ENCODE measurements at places on chromosomes 7 and 10. TPM values are rescaled to one million over a fixed set of nuclear protein-coding genes. Genes with fewer than 3 reads are reported as not detected.

VENTX gene
- not detected for total RNA-seq

RTKN2 gene
- 0.18 TPM for total RNA-seq

VOPP1 gene
- total RNA-seq = 45.2 TPM

LIPF gene
- total RNA-seq = not detected

CCL26 gene
- total RNA-seq = not detected

NUPR2 gene
- not detected for total RNA-seq

EVX1 gene
- not detected for total RNA-seq

EBF3 gene
- total RNA-seq = 38.5 TPM

SLC37A3 gene
- 61.4 TPM for total RNA-seq

CALY gene
- total RNA-seq = not detected

TLX1 gene
- not detected for total RNA-seq

Data from cardiac atrium fibroblast (primary cell).